ENCODE measurements at places on chromosomes 2 and 18.

DNA sequence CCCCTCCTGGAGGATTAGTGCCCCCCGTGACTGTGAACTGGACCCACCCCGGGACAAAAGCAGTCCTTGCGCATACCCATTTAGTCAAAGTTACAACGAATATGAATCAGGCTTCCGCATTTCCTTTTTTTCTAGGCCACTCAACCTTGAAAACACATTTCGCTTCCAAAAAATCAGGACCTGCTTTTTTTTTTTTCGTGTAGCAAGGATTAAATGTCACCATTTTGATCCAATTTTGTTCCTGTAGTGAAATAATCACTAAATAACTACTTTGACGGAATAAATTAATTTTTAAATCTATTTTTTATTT is 464 bp upstream of the FTCDNL1 start:
- no peak for DNase-seq

DNA sequence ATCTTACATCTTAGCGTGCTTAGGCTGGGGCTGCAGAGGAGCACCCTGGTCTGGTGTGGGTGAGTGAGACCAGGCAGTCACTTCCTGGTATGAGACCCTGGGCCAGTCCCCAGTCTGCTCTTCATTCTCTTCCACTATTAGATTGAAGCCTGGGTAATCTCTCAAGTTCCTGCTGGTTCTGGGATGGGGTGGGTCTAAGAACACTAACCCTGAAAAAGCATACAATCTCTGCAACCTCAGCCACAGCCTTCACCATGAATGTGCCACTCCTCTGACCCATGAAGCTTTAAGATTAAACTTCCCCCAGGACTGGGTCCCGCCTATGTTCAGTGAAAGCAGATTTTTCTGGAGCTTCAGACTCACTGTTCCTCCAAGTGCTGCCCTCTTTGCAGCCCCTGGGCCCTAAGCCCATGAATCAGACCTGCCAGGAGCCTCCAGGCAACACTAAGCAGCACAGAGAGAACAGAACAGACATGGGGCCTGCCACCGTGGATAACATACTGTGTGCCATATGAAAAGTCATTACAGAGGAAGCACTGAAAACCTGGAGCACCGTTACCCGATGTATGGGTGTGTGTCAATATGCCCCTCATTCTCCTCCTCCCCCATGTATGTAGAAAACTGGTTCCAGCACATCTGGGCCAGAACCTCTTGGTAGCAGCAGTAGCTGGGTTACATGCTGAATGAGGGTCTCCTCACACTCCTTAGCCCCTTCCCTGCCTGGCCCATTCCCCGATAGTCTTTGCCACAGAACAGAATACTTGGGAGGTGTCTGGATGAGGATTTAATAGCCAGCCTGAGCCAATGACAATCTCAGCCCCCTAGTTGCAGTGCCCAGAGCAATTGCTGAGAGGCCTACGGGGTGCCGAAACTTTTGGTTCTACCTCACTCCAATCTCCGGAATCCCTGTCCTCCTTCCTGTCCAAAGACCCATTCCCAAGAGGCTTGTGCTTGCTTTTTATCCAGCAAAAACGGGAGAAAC is 2.7 kb upstream of the SIX2 start:
- no peak for DNase-seq

DNA sequence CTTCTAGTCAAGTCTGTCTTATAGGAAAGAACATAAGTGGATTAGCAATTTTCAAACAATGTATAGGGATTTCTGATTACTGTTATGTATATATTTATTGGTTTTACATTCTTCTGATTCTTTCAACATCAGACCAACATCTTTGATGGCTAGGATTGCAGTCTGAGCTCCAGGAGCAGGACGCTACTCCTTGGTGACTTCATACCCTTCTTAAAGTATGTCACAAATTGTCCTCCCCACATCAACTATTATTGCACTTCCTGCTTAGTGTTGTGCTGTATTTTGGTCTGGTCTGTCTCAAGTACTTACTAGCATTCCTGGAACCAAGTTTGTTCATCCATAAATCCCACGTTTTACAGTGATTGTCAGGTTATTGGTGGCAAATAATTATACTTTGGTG is 49.0 kb downstream of the MAP2 start:
- no peak for DNase-seq

DNA sequence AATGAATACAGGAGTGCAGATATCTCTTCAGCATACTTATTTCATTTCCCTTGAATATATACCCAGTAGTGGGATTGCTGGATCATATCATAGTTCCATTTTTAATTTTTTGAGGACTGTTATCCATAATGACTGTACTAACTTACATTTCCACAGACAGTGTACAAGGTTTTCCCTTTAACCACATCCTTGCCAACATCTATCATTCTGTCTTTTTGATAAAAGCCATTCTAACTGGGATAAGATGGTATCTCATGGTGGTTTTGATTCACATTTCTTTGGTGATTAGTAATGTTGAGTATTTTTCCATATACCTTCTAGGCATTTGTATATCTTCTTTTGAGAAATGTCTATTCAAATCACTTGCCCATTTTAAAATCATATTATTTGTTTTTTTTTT is 325.2 kb downstream of the CYP26B1 start:
- no peak for DNase-seq

GRCh38 chr18:67266246-67267237 is 250.0 kb downstream of the DSEL start:
- peak; percentile 43 for DNase-seq

- DNase-seq: no peak
Observed at GRCh38 chr2:36322108-36322507, 33.5 kb upstream of the CRIM1 start.

DNA sequence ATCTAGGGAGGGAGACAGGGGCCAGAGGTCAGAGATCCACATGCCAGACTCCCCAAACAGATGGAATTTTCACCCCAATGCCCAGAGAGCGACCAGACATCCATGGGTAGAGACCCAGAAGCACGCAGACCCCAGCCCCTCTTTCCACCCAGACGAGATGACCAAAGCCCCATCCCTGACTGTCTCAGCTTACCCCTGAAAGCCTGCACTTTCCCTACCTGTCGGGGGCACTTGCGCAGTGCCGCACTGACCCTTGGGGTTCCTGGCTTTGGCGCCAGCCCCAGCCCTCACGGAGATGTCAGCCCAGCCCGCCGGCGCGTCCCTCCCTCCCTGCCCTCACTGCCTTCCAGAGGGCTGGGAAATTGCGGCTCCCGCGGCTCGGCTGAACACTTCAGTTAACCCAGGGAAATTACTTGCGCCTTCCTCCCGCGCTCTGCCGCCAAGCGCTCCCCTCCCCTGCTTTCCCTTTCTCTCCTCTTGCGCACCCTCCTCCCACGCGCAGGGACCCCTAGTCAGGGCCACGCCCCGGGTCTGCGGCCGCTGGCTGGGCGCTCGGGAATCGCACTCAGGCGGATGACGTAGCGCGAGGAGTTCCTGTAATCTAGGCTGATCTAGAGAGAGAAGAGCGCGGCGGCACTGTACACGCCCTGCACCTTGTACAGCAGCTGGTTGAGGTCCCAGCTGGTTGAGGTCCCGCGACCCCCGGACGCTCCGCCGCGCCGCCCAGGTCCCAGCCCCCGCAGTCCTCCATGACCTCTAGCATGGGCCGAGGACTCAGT is 12.0 kb downstream of the ALPG start:
- no peak for DNase-seq

DNA sequence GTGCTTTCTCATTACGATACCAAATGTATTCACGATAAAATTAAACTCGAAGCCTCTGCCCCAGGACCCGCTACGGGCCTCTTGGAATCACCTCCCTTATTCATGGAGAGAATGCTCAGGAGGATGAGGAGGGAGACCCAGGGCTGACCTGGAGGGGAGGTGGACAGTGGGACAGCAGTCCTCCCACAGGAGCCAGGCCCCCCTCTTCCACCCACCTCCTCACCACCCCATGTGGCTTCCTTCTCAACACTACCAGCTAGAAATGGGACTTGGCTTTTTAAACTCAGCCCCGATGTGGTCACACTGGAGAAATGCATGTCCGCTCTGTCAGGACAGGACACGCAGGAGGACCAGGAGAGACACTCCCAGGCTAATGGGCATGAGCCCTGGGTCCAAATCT is 147.9 kb upstream of the ID2 start:
- DNase-seq: no peak

DNA sequence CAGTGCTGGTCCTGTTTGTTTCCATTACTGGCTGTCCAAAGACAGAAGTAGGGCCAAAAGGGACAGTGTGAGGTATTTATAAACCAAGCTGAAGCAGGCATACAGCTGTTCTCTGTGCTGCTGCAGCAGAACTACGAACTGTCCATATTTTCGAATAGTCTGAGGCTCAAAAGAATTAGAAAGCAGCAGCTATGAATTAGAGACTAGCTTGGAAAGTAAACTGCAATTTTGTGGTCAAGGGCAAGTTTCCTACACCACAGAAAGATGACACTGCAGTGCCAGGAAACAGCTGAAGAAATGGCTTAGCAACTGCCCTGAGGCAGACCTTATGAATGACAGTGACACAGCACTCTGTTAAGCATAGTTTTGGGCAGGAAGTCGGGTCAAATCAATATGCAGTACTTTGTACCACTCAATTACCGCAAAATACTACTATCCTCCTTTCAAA is 125.3 kb downstream of the TMEM131 start:
- DNase-seq: peak; percentile 83

DNA sequence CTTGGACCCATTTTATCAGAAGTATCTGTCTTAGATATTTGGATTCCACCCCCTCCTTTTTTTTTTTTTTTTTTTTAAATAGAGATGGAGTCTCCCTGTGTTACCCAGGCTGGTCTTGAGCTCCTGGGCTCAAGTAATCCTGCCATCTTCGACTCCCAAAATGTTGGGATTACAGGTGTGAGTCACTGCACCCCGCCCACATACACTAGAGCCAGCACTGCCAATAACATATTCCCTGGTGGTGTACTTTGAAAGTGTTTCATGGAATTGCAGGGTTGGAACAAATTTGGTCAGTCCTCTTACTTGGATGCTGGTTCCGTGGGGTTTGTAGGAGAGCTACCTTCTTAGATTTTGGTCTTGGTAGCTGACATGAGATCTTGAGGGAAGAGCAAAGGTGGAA is 15.0 kb downstream of the PDCL3 start:
- no peak for DNase-seq

Data from AG09319 (cell line).